ENCODE measurements at places on chromosomes 5 and 9.

- DNase-seq: no peak
Measured at GRCh38 chr5:604391-604831, 7.7 kb upstream of the CEP72 start.

- DNase-seq: no peak
Measured at GRCh38 chr9:8750639-8751051, 951.1 kb upstream of the DMAC1 start.

GRCh38 chr5:8247049-8247899, 378.3 kb downstream of the MTRR start:
- DNase-seq: no peak

DNA sequence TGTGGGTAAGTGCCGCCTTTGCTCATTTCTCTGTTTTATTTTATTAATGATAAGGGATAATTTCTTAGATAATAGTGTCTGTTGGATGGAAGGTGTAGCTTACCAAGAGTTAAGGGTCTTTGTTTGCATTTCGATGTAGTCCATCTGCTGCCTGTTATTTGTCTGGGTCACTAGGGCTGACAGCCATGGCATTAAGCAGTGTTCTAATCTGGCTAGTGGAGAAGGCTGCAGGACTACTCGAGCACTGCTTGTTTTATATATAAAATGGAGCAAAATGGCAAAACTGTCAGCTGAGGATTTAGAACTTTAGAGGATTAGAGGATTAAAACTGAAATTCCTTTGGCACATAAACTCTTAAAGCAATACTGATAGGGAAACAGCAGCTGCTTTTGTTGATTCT, 67.5 kb downstream of the C7 start:
- DNase-seq: no peak

DNA sequence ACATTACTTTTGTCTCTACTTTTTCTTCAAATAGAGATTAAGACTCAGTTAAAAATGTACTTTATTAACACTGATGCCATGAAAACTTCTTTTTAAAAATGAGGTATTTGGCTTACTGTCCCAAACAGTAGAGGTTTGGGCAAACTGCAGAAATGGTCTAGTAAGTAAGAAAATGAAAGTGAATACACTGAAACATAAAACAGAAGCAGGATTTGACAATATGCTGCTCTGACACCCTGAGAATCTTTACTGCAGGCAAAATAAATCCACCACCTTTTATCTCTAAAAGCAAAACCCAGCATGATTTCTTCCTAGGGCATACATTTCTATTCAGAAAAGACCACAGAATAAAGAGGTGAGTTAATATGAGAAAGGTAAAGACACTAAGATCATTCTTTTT, 86.2 kb downstream of the SLC38A9 start:
- DNase-seq: no peak

DNA sequence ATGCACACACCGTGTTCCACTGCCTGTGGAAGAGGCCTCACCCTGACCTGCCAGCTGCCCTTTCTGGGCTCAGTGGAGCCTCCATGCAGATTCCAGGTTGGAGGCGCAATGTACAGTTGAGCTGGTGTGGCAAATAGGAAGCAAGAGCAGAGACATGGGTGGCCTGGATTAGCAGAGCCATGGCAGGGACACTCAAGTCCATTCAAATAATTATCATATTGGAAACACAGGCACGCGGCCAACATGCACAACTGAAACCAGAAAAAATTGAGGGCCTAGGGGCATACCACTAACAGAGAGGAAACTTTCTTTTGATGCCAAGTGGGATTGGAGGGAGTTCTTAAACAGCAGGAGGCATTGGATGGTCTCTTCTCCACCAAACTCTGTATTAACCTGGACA, 35.8 kb downstream of the OTULINL start:
- DNase-seq: no peak

DNA sequence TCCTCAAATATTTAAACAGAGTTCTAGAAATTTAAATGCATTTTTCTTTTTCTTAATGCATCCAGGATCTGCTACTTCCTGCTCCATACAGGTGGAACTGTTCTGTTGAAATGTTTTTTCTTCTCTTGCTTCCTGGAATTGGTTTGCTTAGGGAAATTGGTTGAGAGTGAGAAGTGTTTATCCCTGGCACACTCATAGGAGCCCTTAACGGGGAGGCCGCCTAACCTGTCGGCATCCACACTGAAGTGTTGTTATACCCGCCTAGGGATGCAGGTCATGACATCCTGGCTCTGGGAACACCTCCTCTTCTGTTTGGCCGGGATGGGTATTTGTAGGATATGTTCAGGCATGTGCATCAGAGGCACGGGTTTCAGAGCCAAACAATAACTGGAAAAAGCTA, 239.7 kb downstream of the GADD45G start:
- DNase-seq: no peak

GRCh38 chr5:32514806-32515205, 70.3 kb upstream of the ZFR start:
- DNase-seq: no peak

GRCh38 chr5:148314187-148314586, 2.0 kb downstream of the SPINK7 start:
- no peak for DNase-seq

DNA sequence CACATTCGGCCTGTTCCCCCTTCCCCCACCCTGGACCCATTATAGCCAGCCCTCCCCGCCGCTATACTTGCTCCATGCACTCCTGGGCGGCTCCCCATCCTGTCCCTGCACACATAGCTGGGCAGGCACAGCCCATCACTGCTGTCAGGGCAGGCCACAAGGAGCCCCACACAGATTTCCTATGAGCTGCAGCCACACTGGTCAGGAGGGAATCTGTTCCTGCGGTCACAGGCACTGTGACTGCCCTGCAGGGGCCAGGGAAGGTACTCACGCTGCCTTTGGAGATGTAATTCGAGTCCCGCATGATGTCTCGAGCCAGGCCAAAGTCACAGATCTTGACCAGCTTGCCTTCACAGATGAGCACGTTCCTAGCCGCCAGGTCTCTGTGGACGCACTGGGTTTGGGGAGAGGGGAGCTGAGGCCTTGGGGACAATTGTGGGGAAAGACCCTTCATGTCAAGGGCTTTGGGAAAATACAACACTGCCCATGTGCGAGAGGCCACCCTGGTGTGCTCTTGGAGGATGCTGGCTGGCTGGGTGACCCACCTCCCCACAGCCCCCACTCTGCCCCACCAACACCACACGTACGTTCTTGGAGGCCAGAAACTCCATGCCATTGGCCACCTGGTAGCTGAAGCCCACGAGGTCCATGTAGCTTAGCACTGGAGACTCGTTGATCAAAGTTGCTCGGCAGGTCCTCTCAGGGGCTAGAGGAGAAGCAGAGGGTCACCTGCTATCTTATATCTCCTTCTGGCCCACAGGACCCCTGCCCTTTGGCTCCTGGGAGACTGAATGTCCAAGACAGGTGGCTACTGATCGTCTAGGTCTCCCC, 34.5 kb upstream of the CSF1R start:
- DNase-seq: no peak

DNA sequence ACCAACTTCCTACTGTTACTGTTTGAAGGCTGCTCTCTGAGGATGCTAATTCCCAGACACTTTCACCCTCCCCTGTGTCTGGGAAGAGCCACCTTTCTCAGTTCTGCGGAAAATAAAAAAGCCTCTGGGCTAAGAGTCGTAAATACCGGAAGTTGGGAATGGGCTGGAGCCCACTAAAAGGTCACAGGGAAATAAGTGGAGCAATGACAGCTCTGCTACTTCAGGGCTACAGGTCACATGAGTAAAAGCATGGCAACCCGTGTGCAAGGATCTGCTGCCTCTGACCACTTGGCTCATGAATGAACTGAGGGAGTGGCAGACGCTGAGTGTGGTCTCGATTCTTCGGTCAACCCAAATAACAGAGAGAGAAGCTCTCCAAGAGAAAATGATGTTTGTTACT, 25.8 kb upstream of the ATP6V1G1 start:
- no peak for DNase-seq

- no peak for DNase-seq
Measured at GRCh38 chr5:38752622-38753021, 93.2 kb upstream of the OSMR start.

DNA sequence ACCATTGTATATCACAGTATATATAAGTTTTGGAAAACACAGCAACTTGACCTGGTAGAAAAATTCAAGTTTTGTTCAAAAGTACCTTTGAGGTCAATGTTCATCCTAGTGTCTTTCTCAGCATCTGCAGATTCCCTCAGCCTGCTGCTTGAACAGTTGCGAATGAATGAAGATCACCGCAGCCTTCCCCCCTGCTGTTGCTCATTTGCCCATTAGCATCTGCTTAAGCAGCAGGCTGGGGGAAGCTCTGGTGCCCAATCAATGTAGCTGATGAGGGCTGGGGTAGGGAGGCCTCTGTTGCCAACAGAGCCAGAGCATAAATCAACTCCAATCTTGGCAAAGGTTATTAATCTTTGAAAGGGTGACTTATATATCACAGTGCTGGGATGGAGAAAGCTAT, 586.5 kb upstream of the PTPRD start:
- no peak for DNase-seq

GRCh38 chr9:68727636-68728035, 22.6 kb downstream of the PIP5K1B start:
- no peak for DNase-seq

- DNase-seq: no peak
Measured at GRCh38 chr9:124696101-124696500, 75.0 kb downstream of the NR6A1 start.

GRCh38 chr5:172852490-172853354, 18.7 kb downstream of the ERGIC1 start:
- DNase-seq: no peak

GRCh38 chr9:84969084-84969483, 299.6 kb downstream of the NTRK2 start:
- no peak for DNase-seq

GRCh38 chr5:166342402-166342801, 1949.0 kb upstream of the WWC1 start:
- DNase-seq: no peak

DNA sequence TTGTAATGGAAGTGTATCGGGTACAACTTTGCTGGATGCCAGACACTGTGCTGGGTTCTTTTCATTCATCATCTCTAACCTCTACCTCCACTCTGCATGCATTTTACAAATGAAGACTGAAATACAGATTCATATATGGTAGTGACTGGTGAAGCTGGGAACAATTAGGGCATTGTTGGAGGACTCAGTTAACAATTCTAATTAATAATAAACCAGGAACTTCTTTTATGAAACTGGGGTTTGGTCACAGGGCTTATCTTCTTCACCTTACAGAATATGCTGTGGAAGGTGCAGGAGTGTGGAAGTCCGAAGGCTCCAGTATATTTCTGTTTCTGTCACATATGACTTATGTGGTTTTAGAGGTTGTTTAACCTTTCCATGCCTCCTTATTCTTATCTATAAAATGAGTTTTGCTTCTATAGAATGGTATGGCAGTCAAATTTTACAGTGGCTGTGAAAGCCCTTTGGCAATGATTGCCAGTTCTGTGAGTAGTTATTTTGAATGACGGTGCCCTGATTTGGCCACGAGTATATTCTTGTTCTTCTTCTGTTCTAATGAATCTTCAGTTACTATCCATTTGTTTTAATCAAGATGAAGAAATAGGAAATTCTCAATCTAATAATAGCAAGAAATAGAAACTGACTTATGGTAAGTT, 284.7 kb downstream of the GABRB2 start:
- no peak for DNase-seq

GRCh38 chr9:97811533-97812246, 41.3 kb upstream of the FOXE1 start:
- DNase-seq: no peak

GRCh38 chr5:73796164-73797131, 170.5 kb downstream of the ARHGEF28 start:
- no peak for DNase-seq

GRCh38 chr5:110008131-110008530, 318.4 kb downstream of the MAN2A1 start:
- DNase-seq: no peak

DNA sequence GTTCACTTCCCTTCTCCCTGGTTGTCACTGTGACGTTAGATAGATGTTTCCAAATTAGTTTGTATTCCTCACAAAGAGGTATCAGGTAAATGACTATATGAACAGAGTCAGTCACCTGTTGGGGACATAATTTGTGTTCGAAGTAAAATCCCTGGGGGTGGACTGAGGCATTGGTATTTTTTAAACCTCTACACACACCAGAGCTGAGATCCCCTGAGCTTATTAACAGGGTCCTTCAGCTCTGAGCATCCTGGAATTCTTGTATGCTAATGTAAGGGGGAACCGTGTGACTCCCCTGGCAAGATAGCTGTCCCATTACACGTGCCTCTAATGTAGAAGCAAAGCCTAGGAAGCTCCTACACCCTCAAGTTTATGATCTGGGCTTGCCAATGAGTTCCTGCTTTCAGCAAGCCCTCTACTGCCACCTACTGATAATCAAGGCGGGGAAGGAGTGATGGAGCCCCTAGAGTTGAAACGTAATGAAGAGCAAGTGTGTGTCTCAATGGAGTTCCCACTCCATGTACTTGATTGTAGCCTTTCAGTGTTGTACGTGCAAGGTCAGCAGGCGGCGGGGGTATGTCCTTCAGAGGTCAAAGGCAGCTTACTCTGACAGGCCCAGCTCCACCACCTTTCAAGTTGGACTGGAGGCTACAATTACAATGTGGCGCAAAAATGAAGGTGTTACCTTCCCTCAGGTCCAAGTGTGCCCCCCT, 14.4 kb downstream of the PRKACG start:
- DNase-seq: peak; percentile 41

- no peak for DNase-seq
Measured at GRCh38 chr5:154485850-154486426, 7.9 kb upstream of the HAND1 start.

DNA sequence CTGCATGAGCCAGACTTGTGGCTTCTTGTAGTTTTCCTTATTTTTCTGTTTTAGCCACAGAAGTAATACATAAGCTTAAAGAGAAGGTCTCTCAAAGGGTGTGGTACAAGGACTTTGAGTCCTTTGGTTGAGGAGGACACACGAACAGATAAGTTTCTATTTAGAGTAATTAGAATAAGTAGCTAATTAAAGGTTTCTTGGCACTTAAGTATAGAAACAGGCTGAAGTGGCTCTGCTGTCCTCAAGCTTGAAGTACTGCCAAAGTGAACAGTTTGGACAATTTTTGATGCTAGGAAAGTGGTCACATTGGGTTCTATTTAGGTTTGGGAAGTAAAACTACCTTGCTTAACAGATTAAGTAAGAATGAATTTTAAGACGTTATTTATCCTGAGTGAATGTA, 278.3 kb upstream of the MPDZ start:
- DNase-seq: no peak

- DNase-seq: no peak
Measured at GRCh38 chr5:13766236-13766635, 178.3 kb downstream of the DNAH5 start.

Data from forelimb muscle (tissue), 1 donor.